GM12864 (cell line): ENCODE measurements at places on chromosomes 3 and 15.

- DNase-seq, result no peak
Observed at GRCh38 chr15:47493357-47494247, 223.7 kb upstream of the SEMA6D start.

GRCh38 chr3:116112696-116113095, 332.6 kb downstream of the LSAMP start:
- DNase-seq, result no peak

DNA sequence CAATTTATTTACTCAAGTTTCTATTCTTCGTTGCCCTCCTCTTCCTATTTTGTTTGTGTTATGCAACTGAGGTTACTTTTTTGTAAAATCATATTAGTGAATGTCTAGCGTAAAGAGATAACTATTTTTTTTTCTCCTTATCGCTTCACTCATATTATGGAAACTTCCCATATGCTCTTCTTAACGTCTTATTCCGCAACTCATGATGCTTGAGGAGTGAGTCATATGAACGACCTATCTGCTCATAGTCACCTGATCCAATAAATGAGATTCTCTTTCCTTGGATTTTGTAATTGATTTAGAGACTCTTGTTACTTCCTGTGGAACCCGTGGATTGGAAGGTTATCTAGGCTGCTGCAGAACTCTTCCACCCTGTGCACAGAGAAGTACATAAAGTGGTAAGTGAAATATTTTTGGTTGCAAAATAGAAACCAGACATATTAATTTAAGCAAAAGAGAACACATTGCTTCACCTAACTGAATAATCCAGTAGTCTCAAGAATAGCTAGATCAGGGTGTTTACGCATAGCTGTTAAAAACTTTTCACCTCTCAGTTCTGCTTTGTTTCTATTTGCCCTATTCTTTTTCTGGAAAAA, 719.3 kb upstream of the SGO1 start:
- no peak for DNase-seq

DNA sequence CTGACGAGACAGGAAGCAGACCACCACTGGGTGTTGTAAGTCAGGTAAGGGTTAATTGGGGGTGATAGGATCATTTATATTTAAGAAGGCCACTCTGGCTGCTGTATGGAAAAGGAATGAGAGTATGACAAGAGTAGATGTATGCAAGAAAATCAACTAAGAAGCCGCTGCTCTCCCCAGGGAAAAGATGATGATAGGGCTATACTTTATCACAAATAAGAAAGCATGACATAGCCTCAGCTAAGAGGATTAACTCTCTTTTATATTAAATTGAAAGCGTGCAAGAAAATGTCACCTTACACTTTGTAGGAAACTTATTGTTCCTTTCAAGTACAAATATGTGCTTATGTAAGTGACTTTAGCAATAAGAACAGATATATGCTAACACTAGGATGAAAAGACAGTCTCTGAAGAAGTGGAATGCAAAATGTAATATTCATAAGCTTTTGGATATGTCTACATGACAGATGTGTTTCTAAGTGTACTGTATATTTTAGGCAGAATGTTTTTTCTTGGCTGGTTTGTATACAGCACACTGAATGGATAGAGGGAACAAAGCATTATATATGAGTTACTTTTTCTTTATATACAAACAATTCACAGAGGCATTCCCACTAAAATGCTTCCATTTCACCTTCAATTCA, 8.7 kb upstream of the NDUFB4 start:
- no peak for DNase-seq

- no peak for DNase-seq
Observed at GRCh38 chr15:83443076-83443847, 3.9 kb upstream of the SH3GL3 start.

DNA sequence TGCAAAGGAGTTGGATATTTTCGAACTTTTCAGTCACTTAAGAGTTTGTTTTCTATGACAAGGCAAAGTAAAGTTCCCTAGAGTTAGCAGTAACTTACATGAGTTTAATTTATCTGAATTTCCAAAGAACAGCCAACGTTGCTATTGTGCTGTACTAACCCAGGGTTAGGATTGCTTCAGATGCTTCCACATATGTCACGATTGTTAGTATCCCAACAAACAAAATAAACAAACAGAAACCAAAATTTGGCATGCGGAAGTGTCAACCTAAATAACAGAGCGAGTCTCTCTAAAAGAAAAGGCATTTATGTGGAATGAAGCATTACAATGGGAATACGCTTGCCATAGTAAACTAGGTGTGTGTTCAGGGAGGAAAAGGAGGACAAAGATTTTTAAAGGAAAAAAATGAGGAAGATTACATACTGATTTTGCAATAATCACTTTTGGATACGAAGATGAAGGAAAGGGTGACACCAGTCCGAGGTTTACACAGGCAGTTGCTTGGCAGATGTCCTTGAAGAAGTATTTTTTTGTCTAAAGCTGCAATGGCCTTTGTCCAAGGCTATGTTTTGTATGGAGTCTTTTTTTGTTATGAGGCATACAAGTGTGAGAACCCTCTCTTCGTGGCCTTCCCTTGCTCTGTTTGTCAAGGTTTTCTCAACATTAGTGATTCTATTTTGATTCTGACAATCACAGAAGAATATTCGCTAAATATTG, 267.9 kb downstream of the GABRG3 start:
- no peak for DNase-seq

GRCh38 chr3:123159926-123160635, 41.7 kb upstream of the SEC22A start:
- DNase-seq, result no peak

DNA sequence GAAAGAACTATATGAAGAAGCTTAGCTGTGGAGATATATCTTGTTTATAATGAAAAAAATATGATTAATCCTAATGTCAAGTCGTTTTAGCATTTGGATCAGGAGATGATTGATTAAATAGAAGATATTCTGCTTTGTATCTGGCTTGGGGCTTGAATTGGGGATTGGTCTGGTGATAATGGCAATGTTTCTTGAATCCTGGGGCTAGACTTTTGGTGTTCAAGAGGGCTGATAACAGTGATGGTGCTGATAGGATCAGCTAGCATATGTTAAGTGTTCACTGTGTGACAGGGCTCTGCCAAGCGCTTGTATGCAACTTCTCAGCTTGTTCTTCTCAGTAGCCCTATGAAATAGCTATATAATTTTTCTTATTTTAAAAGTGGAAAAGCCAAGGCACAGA, 20.2 kb downstream of the CNOT10 start:
- DNase-seq, result no peak
